NCI-H2227 treated with DMSO at 0.1 percent for 48 hours (cell line): ENCODE measurements at places on chromosomes 2 and 18.
A peak's percentile ranks its signal among the peaks of the same experiment; 100 is the strongest.

GRCh38 chr2:240341064-240341463 lies 94.4 kb upstream of the GPC1 start:
- no peak for DNase-seq

DNA sequence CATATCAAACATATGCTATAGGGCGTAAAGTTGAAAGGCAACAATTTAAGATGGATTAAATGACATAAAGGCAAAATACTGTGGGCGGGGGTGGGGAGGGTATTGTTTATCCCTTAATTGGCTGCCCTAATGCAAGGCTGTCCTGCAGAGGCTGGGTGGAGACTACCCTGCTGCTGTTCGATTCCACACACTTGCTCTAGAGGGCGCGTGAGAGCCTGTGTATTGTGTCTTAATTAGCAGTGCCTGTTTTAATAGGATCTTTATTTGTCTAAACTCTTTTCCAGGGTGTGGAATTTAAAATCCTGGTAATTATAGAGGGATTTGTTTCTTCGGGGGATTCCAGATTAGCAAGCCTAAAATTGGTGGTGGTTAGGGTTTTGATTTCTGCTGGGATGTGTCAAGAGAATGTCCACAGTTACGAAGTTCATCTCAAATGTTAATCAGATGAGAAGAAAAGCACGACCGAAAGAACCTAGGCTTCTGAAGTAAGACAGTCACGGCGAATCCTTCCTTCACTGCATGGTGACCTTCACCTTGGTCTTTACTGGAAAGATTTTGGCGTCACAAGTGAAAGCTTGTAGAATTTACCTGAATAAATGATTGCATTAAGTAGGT lies 103.5 kb upstream of the MAP3K20 start:
- DNase-seq, result no peak

GRCh38 chr2:179096090-179096489 lies 46.2 kb upstream of the CCDC141 start:
- no peak for DNase-seq

DNA sequence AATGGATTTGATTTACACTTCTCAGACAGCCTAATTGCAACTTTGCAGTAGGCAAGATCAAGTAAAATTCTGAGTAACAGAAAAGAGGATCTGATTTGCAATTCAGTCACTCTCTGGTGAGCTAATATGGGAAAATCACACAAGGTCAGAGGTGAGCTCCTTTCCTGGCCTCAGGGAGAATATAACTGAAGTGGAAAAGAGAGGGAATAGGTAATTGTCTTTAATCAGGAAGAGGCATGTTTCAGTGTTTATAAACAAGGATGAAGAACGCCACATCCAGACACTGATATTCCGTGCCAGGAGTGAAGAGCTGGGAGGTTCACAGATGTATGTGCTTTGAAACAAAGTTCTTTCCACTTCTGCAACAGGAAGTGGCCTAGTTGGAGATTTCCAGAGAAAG lies 127.1 kb downstream of the ETAA1 start:
- peak; percentile 38 for DNase-seq

GRCh38 chr2:121309801-121310200 lies 24.8 kb upstream of the TFCP2L1 start:
- no peak for DNase-seq

GRCh38 chr2:240663546-240664190 lies 19.0 kb downstream of the AQP12B start:
- DNase-seq, result no peak

DNA sequence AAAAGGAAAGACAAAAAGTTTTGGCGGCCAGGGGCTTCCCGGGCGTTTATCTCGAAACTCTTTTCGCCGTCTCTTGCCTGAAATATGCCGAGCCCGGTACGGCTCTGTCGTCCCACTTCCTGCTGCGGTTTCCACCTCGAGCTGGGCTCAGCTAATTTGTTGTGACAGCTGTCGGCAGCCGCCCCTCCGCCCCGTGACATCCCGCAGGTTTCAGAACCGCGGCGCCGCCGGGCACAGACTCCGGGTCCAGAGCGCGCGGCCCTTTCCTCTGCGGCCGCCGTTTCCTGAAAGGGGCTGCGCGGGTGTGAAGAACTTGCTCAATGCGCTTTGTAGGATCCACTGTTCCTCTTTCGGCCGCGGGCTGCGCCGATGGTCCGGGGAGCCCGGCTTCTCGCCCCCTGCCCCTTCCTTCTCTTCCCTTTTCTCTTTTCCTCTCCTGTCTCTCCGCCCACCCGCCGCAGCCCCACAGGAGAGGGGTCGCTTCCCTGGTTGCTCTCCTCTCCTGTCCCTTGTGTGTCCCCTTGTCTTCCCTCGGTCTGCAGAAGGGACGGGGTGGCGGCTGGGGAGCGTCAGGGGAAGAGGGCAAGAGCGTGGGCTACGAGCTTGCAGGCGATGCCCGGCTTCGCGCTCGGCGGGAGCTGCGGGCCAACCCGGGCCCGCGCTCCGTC lies 648 bp downstream of the ARID5A start:
- peak; percentile 9 for DNase-seq

DNA sequence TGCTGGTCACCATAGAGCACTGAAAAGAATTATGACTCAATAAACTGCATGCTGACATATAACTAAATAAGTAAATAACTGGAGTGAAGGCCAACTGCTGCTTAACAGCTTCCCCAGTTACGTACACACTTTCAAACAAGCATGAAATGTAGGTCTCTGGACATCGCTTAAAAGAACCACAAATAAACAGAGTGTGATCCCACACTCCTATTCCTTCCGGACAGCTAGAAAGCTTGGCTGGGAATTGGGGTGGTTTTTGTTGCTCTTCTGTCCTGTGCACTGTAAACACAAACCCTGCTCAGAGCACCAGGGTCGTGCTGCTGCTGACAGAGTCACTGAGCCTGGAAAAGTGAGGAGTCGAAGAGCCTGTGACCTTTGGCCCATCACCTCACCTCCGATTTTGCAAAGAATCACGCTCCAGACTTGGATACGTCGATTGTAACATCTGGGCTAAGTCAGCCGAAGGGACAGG lies 162.7 kb upstream of the NT5C1B start:
- DNase-seq, result no peak

GRCh38 chr18:28718696-28719095 lies 541.8 kb upstream of the CDH2 start:
- no peak for DNase-seq

- no peak for DNase-seq
Measured at GRCh38 chr2:144668493-144669110, 148.7 kb upstream of the ZEB2 start.

DNA sequence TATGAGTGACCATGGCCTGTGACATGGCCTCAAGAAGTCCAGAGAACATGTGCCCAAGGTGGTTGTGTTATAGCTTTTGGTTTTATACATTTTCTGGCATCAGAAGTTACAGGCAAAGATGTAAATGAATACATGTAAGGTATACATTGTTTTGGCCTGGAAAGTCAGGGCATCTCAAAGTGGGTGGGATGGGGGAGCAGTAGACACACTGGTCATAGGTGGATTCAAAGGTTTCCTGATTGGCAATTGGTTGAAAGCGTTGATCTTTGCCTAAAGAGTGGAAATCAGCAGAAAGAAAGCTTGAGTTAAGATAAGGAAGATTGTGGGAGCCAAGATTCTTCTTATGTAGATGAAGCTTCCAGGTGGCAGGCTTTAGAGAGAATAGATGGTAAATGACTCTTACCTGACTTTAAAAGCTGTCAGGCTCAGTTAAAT lies 62.1 kb upstream of the DYNAP start:
- no peak for DNase-seq

DNA sequence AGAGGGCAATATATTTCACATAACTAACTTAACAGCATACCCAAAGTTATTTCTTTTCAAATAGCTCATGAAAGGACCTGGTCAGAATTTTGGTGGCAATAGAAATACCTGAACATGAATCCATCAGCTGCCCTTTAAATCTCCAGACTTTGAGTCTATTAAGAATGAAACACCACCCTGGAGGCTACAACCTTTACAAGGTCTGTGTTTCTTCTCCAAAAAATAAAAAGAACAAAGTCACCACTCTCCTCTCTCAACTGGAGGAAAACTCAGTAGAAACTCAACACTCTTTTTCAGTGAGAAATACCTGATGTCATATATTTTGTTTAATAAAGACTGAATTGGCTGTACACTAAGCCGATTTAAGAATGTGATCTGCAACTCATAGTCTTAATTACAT lies 204.3 kb downstream of the AGPS start:
- DNase-seq, result no peak

GRCh38 chr2:238943338-238944067 lies 95.6 kb downstream of the TWIST2 start:
- no peak for DNase-seq

- DNase-seq, result no peak
Measured at GRCh38 chr2:85783796-85784195, 30.0 kb downstream of the ATOH8 start.

GRCh38 chr18:73653251-73653650 lies 494.4 kb downstream of the FBXO15 start:
- DNase-seq, result no peak

DNA sequence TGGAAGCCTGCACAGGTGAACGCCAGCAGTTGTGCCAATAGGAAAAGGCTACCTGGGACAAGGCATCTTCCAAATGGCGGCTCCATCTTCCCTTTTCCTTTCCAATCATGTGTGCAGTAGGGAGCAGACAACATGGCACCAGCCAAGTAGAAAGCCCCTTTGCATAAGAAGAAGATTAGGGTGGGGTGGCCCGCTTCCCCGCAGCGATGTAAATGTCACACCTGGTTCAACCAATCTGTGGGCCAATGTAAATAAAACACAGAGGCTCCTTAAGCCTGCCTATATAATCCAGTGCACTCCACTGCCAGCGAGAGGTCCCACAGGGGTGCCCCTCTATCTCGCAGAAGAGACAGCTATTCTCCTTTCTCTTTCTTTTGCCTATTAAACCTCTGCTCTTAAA lies 468.4 kb upstream of the CRIM1 start:
- DNase-seq, result no peak

DNA sequence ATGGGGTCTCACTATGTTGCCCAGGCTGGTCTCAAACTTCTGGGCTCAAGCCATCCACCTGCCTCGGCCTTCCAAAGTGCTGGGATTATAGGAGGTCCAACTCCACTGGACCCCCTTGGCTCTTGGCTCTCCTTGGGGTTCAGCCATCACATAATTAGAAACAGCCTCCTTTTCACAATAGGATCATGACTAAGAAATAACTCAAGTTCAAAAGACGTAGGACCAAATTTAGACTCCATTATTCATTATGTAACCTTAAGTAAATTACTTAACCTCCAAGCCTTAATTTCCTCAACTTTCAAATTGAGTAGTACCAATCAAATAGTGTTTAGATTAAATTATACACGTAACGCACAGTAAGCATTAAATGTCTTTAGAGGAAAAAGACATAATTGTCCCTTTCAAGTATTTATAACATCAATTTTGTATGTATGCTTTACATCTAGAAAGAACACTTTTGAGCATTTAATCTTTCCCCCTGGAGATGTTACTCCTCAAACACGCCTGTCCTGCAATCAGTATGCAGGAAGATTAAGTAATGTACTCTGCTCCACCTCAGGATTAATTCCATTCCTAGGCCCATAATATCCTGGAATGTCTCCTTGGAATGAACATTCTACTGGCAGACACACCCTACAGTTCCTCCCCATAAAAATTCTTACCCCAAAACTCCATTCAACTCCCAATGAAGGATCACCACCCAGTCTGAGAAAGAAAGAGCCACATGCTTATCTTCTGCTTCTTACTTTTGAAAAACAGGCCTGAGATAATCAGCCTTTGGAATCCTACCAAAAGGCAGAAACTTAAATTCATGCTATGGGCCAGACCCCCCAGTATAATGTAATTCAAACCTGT lies 49.1 kb downstream of the COBLL1 start:
- no peak for DNase-seq

- no peak for DNase-seq
Measured at GRCh38 chr18:3283253-3283863, 21.4 kb downstream of the MYL12B start.

GRCh38 chr2:105744909-105745853 lies at the start of gene NCK2:
Gene NCK2, plus strand, starts transcription at chr2:105744912. Its CDS starts 110,152 bp downstream, at chr2:105855064.
- peak; percentile 17 for DNase-seq

- DNase-seq, result peak; percentile 80
Measured at GRCh38 chr2:47307066-47307465, 95.9 kb upstream of the MSH2 start.

GRCh38 chr18:50606609-50607008 lies 46.7 kb downstream of the MAPK4 start:
- DNase-seq, result no peak

GRCh38 chr18:41681138-41681880 lies 273.7 kb upstream of the PIK3C3 start:
- no peak for DNase-seq

DNA sequence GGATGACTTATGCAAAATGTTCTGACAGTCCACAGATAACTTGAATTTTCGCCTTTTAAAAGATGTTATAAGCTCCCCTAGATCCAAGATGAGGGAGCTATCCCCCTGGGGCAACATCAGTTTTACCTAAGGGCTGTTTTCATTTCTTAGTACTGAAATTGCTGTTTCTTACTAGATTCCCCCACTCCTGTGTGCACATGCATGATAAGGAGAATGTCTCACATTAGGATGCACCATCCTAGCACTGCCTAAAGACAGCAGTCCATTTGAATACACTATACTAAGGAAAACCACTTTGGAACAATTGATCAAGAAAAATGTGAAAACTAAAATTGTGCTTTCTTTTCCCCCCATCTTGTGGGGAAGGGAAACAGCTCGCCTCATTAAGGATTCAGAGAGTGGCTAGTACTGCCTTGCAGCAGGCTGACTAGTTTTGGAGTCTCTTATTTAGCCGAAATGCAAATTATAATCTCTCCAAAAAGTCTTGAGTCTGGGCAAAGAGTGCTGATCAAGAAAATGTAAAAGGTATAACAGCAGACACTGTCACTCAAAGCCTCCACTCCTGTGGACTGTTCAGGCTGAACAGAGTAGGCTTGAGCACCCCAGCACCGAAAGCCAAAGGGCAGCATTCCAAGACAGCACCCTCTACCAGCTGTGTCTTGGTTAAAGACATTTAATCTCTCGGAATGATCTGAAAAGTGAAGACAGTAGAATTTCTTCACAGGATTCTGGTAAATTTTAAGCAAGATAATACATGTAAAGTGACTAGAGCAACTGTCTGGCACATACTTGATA lies 65.0 kb downstream of the ZNF385B start:
- no peak for DNase-seq

GRCh38 chr2:134411279-134411827 lies 157.5 kb downstream of the MGAT5 start:
- no peak for DNase-seq

GRCh38 chr2:129880309-129880708 lies 99.2 kb upstream of the RAB6C start:
- no peak for DNase-seq

- no peak for DNase-seq
Measured at GRCh38 chr2:145161656-145162055, 641.7 kb upstream of the ZEB2 start.

- DNase-seq, result no peak
Measured at GRCh38 chr2:28340312-28341202, 52.1 kb upstream of the FOSL2 start.

DNA sequence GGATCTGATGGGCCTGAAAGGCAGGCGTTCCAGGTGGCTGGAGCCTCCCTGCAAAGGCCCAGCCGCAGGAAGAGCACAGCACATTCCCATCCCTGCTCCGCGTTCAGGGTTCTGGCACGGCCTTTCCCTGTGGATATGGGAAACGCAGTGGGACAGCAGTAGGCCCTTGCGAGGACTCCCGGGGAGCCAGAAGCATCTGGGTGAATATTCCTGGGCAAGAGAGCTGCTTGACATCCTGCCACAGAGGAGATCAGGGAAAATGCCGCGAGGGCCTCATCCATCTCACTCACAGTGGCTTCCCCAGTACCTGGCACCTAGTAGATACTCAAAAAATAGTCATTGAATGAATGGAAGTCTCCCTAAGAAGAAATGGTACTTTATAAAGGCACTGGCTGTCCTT lies 3.1 kb upstream of the ADCY3 start:
- DNase-seq, result no peak

- DNase-seq, result no peak
Measured at GRCh38 chr2:102101849-102102635, 40.5 kb upstream of the IL1R1 start.
